ENCODE measurements at places on chromosomes 7 and 10.

- peak; percentile 64 for DNase-seq
Observed at GRCh38 chr7:20083781-20084180, 133.4 kb downstream of the MACC1 start.

DNA sequence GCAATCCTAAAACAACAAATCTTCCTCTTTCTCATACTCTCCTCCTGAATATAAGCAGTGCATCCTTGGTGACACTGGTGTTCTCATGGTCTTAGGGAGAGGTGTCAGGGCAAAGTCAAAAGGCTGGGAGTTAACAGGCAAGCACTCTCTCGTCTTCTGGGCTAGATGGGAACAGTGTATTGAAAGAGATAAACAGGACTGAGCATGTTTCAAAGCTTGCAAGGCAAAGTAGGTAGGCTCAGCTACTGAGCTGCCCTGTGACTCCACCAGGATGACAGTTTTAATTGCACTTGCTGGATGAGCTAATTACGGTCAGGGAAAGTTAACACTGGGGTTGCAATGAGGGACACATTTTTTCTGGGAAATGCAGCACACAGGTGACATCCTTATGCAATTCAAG, 554.9 kb upstream of the NRP1 start:
- no peak for DNase-seq

- DNase-seq, result no peak
Observed at GRCh38 chr10:52466464-52466863, 152.4 kb downstream of the DKK1 start.

- DNase-seq, result no peak
Observed at GRCh38 chr7:16204953-16205352, 216.4 kb downstream of the CRPPA start.

GRCh38 chr7:50629238-50629901, 64.2 kb upstream of the DDC start:
- no peak for DNase-seq

- no peak for DNase-seq
Observed at GRCh38 chr7:115177103-115177502, 255.2 kb downstream of the MDFIC start.

- no peak for DNase-seq
Observed at GRCh38 chr10:119468542-119469324, 73.8 kb downstream of the RGS10 start.

DNA sequence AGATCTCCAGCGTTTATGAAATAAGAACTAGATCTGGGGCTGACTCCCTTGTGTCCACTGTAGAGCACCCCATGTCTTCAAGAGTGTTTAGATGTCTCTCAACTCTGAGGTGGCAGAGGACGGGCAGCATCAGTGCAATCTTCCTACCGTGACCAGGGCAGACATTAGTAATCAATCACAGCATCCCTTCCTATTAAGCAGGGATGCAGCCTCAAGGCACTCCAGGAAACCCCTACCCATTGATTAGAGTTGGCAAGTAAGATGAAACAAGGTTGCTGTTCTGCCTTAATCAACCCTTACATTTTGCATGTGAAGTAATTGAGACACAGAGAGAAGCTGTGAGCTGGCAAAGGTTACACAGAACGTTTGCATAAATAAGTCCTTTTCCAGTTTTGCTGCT, 283.7 kb upstream of the ZMIZ1 start:
- DNase-seq, result no peak

- no peak for DNase-seq
Observed at GRCh38 chr7:13578294-13578693, 411.2 kb downstream of the ETV1 start.

- DNase-seq, result no peak
Observed at GRCh38 chr7:34575006-34575405, 83.0 kb upstream of the NPSR1 start.

- peak; percentile 88 for DNase-seq
Observed at GRCh38 chr7:47690902-47691558, 109.1 kb upstream of the TNS3 start.

DNA sequence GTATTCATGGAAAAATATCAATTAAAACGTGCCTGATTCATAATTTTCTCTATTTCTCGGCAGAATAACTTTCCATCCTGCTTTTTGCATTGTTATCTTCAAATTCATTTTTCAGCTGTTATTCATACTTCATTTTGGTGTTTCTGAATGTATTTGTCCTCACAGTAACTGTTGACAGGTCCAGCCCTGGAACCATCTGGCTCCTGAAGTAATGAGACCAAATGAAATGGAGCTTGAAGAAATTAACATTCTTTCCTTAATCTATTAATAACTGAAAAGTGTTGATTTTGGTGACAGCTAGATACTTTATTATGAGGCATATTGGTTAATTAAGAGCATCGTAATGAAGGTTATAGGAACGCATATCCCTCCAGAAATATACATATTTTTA, 257.0 kb upstream of the MINDY3 start:
- DNase-seq, result no peak

DNA sequence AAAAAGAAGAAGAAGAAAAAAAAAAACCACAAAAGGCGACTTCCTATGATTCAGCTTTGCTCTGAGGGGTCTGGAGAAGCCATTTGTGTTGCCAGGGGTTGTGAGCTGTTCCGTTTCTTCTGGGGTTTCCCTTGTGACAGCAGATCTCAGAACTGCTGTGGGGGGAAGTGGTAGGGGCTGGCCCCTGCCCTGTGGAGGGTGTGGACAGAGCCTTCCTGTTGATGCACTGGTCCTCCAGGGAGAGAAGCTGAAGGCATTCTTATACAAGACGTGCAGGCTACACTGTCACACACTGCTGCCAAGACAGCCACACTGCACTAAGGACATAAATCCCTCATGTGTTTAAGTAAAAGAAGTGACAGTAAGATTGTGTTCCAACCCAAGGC, 17.3 kb upstream of the CSGALNACT2 start:
- DNase-seq, result no peak

DNA sequence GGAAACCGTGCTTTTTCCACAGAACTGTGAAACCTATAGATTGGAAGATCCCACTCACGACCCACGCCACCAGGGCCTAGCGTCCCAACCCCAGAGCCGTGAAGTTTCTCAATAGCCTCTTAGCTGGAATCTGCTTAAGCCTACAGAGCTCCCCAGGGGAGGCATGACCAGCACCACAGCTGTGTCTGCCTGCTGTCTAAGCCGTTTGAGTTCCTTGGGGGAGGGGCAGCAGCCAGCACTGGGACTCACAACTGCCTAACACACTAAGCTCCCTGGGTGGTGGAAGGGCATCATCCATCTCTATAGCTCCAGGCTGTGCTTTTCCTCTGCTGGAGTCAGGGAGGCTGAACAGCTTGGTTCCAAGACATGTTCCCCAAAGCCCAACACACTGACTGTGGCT, 26.0 kb upstream of the TMEM140 start:
- DNase-seq, result no peak

DNA sequence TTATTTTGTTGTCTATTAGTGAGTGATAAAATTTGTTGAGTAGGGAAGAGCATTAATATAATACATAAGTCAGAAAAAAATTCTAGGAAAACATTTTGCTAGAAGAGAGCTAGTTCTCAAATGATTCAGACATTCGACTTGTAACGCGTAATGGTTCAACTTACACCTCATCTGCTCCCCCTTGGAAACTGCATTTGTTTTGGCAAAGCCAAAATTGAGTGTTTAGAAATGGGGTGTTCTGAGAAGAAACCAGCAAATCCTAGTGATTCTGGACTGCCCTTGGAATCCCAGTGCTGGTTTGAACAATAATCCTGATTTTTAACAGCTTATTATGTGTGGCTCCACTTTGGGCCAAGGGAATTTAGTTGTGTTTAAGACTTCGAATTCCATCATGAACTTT, 475.7 kb downstream of the SUGCT start:
- no peak for DNase-seq

DNA sequence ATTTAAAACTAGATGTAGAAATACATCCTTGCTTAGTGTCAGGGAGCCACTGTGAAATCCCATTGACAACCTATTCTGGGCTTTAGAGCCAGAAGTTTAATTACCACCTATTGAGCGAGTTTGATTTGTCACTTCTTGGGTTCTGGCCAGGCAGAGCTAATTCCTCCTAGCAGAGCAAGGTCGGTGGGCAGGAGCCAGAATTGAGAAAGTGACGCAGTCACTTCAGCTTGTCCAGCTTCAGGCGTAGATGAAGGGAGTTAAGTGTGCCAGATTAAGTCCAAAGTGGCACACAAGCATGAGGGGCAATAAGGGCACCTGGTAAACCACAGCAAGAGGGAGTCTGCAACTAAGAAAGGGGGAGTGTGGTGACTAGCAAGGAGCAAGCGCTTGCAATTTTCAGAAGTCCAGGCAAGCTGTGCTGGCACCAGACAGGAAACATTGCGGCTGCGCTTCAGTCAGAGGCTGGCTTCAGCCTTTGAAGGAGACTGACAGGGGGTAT, 119.4 kb downstream of the ST7 start:
- no peak for DNase-seq

- DNase-seq, result peak; percentile 78
Observed at GRCh38 chr7:19939746-19940145, 166.3 kb upstream of the TMEM196 start.

GRCh38 chr7:115363916-115364315, 442.0 kb downstream of the MDFIC start:
- no peak for DNase-seq

- DNase-seq, result no peak
Observed at GRCh38 chr7:106863274-106863997, 1.6 kb upstream of the PIK3CG start.

DNA sequence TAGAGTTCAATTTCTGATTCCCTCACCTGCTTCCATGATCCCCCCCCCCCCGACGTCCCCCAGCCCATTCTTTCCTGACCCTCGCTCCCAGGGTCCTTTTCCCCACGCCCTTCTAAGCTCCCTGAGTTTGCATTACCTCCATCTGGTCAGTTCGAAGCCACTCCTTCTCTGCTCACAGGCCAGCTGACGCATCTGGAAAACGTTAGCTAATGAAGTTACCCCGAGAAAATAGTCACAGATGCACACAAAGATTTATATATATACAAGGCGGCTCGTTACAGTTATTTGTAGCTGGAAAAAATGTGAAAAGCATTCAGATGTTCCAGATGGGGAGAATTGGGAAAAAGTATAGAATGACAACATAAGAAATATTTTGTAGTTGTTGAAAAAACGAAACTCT, 630.0 kb upstream of the FOXK1 start:
- DNase-seq, result no peak

GRCh38 chr10:119350502-119351097, 143.2 kb downstream of the GRK5 start:
- no peak for DNase-seq

DNA sequence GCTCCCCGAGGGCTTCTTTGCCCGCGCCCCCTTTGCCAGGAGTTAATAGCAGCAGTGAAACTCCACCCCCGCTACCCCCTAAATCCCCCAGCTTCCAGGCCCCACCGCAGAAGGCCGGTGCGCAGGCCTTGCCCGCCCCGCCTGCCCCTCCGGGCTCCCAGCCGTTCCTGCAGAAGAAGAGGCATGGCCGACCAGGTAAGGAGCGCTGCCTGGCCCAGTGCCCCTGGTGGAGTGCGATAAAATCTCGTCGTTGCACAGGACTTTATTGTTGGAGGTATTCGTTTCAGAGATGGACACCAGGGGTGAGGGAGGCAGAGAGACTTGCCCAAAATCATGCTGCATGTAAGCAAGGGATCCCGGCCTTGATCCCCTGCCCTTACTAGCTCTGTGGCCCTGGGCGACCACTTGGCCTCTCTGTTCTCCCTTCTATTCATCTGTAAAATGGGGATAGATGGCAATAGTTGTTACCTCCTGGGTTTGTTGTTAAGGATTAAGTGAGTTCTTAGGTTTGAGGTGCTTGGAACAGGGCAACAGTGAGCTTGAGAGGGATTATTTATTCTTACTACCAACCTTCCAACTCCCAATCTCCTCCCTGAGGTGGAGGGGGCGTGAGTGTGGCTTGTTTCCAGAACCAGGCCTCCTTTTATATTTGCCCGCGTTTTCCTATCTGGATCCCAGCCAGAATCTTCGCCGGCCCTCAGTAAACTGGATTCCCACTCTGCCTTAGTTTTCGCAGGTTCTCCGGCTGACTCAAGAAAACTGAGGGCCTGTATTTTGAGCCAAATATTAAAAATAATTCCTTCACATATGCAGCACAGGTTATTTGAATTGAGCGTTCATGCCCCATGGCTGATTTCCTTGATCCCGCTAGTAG, 78.3 kb downstream of the WIPF3 start:
- DNase-seq, result no peak

GRCh38 chr7:143305423-143306070, 10.4 kb upstream of the CLCN1 start:
- no peak for DNase-seq

DNA sequence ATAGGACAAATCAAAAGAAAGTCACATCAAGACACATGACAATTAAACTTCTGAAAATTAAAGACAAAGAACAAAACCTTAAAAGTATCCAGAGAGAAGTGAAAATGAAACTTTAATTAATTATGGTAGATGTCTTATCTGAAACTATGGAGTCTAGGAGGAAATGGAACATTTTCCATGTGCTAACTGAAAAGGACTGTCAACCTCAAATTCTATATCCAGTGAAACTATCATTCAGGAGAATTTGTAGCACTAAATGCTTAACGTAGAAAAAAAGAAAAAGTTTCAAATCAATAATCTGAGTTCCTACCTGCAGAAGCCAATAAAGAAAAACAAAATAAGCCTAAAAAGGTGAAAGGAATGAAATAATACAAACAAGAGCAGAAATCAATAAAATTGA, 33.1 kb upstream of the C10orf71 start:
- no peak for DNase-seq
